ENCODE measurements at places on chromosomes 13 and 19.

DNA sequence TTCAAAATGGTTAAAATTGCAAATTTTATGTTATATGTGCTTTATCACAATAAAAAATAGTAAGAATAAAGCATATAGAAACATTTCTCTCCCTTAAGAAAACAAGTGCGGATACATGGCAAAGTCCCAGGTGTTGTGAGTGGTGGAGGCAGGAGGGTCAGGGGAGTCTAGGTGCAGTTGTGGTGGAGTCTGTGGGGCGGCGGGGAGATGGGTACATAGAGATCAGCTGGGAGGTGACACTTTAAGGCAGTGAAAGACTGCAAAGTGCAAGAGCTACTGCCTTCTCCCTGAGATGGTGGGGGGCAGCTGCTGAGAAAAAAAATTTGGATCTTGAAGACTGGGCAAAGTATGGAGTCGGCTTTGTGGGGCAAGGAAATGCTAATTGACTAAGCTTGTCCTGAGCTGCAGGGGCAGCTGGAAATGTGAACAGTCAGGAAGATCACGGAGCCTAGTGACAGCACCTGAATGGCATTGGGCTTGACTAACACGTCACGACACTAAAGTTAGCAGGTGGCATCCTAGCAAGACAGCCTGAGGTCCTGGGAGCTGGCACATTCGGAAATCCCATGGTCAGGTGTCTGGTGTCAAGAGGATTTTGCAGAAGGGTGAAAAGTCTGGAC is 72.9 kb upstream of the IRS2 start:
- no peak for DNase-seq

DNA sequence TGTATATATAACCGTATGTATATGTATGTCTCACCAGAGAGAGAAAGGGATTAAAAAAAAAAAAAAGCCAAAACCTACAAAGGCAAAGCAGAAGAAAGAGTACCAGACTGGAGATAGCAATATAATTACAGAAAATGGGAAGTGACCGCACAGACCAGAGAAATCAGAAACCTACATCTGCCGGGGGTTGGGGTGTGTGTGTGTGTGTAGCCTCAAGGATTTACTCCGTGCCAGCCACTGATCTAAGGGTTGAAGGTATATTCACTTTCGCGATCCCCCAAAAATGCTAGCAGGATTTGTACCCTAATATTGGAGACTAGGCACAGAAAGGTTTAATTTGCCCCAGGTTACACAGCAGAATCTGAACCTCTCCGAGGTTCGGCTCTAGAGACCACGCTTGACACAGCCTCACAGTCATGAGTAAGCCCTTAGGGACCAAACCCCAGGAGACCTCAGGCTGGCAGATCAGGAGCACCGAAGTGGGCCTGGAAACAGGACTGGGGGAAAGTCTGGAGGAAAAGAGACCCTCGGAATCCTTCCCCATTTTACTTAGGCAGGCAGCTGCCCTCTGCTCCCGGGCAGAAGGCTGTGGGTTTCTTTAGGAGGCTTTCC is 14.8 kb downstream of the ARL11 start:
- no peak for DNase-seq

DNA sequence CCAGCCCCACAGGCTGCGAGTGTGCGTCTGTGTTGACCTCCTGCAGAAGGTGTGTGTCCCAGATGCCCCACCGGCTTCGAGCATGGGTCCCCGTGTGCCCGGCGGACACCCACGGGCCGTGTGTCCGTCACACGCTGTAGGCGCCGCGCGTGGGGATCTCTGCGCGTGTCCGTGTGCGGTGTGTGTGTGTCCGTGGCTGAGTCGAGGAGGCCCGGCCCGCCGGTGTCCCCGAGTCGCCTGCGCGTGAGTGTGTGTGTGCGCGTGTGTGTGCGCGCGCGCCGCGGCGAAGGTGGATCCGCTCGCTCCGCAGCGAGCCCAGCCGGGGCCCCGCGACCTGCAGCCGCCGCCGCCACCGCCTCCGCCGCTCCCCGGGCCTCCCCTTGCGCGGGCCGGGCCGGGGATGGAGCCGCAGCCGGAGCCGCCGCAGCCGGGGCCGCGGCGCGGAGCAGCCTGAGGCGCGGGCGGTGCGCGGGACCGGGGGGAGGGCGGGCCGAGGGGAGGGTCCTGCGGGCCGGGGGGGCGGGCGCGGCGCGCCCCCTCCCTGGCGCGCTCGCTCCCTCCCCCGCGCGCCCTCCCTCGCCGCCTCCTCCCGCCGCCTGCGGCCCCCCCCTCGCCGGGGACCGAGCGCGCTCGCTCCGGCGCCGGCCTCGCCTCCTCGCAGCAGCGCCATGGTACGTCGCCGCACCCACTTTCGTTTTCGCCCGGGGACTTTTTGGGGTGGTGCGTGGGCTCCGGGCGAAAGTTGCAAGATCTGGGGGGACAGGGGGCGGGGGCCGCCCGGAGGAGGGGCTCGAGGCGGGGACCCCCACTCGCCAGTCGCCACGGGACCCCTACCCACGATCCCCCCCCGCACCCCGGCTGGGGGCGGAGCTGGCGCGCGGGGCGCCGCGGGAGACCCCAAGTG is 7.1 kb upstream of the NFIC start:
- DNase-seq = no peak

DNA sequence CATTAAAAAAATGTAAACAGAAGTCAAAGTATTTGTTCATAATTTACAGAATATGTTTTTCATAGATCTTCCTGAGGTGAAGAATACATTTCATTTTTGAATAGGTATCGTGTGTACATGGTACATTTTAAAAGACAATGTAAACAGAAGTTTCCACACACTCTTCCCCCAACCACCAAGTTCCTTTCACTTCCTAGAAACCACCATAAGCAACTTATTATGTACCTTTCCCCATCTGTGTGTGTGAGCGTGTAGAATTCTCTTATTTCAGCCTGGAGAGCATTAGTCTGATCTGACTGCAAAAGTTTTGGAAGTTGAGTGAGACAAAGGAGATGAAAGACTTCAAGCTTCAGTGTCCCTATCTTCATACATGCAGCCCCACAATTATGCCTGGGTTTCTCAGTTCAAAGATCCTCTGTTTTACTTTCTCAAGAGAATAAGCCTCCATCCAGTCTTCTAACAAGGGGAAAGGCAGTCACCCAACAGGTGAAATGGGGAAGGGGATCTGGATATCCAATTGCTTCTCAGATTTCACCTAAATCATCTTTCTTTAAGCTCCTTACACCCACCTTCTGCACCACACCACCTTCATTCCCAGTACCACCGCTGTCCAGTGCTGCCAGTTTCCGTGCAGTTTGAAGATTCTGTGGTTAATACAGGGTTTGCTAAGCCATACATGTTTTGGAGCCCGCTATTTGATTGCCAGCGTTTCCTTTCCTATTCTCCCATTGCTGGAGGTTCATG is 2.1 kb downstream of the TEX30 start:
- DNase-seq = no peak

DNA sequence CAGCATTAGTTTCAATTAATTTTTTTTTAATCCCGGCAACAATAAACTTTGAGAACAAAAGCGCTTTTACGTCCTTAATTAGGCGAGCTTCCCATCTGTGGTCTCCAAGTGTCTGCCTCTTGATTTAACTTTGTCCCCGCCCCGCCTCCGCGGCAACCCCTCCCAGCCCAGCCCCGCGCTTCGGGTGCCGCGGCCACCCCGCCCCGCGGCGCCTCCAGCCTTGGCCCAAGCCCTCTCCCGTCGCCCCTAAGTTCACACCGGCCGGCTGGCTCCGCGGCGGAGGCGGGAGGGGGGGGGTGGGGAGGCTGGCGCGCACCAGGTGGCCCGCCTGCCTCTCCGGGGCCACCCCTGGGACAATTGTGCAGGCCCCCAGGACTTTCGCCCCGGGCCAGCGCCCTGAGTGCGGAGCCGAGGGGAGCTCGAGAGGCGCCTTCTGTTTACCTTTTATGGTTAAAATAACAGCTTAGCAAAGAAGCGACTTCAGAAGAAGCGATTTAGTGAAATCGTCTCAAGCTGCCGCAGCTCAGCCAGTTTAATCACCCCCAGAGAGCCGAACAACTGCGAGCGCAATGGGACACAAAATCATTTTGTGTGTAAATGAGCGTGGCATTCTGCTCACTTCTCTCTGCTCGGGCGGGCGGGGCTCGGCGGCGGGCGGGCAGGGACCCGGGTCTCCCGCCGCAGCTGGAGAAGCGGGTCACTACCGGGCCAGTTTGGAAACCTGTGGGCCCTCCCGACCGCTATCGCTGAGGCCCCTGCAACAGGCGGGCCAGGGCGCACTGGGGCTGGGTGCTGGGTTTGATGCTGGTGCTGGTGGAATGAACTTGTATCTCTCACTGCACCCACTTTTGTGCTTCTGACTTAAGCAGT is 1.4 kb downstream of the KCTD15 start:
- no peak for DNase-seq

DNA sequence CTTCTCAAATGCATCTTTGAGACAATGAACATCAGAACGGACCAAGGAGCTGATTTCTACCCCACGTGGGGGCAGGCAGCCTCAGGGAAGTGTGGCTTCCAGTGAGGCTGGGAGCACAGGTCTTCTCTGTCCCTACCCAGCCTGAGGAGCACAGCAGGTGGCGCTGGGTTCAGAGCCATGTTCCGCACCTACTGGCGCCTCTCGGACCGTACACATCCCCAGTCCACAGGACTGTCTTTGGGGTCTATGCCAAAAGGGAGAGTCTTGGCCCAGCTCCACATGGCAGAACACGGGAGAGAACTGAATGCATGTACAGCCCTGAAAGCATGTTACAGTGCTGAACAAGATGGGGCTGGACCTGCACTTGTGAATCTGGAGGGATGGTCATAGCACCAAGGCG is 22.6 kb downstream of the SUGP1 start:
- DNase-seq = no peak

GRCh38 chr19:13887018-13887436 is 10.1 kb downstream of the NANOS3 start:
- no peak for DNase-seq

DNA sequence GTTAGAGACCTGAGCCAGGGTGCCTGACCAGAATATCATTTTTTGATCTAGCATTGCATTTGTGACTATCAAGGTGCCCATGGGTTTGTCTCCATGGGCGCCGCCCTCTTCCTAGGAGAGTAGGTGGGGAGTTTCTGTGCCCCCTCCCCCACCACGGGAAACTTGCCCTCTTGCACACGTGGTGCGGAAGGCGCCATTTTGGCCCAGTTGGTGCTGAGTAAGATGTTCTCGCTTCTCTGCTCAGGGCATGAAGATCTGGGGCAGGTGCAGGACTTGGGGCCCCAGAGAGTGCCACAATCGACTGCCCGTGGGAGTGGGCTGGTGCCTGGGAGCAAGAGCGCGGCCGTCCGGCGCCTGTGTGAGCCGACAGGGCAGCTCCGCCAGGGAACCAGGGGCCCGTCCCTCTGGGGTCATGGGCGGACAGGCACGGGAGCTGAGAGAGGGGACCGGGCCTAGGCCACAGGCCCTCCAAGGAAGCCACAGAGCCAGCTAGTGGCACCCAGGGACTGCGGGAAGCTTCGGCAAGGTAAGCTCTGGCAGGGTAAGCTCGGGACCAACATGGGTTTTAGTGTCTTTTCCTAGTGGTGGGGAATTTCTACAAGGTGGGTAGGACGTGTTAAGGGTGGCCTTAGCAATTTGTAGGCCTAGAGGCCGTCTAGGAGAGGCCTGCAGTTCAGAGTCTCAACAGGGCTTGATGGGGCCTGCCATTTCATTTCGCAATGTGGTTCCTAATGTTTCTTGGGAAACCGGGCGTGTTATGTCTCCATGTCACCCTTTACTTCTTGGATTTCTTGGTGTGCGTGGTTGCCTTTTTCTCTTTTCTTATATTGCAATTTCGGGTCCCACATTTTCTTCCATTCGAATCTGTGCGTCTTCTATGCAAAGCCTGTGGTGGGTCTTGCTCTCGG is 14.5 kb downstream of the SACS start:
- DNase-seq = no peak

- no peak for DNase-seq
These were observed 63.0 kb upstream of the FLT1 start for GRCh38 chr13:28557725-28558520.

GRCh38 chr13:37132211-37132610 is 26.7 kb upstream of the CSNK1A1L start:
- DNase-seq = no peak

DNA sequence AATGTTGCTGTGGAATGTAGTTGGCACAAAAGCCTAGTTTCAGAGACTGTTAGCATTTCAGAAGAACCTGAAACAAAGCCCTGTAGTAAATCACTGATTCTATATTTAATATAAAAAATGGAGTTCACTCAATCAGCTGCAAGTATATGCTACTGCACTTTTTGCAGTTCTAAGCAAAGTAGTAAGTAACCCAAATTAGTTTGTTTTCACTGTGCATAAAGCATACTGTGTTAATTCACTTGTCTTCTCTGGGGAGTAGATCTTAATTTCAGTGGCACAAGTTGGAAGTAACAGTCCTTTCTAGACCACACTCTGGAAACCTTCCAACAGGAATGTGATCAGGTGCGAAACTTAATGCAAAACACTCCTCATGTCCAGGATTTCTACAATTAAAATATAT is 139.3 kb downstream of the DACH1 start:
- DNase-seq = no peak

DNA sequence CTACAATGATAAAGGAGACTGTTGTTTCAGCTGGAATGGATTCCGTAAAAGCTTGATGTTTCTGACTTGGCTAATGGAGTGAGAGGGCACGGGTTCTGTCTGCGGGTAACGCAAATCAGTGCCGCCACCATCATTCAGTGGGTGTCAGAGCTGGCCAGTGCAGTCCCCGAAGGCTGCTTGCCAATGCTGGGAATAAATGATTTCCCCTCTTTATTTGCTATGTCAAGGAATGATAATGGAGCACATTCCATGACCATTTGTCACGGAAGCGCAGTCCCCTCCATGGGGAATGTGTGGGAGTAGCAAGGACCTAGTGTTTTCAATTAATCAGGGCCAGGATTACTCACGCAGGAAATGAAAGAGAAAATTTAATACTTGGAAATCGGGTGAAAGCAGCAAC is 899.3 kb downstream of the UQCRFS1 start:
- no peak for DNase-seq

DNA sequence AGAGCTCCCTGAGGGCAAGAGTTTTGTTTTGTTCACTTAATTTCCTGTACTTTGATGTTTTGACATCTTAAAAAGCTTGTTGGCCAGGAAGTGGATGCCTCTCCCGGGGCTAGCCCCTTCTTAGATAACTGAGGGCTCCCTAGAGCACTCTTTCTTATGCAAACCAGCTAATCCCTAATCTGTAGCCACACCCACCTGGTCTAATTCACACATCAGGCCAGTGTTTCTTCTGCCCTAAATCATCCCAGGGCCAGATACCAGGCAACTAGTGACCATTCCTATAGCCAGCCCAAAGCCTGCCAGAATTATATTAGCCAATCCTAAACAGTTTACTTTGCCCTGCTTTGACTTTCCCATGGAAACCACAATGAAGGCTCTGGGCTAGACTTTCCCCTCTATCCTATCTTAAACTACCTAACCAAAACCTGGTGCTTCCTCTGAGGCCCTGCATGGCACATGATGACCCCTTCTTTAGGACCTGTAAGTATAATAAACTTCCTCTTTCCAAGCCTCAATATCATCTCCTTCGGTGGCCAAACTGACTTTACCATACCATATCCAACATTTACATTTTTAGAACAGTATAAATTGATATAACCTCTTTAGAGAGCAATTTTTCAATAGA is 24.8 kb downstream of the WBP4 start:
- DNase-seq = no peak
